Fibroblast of skin of left biceps (primary cell): ENCODE measurements at places on chromosomes 2 and 18.

GRCh38 chr2:17506736-17507616 lies 11.3 kb downstream of the RAD51AP2 start:
- no peak for DNase-seq

GRCh38 chr2:206225435-206226232 lies 48.8 kb upstream of the ZDBF2 start:
- DNase-seq = no peak

DNA sequence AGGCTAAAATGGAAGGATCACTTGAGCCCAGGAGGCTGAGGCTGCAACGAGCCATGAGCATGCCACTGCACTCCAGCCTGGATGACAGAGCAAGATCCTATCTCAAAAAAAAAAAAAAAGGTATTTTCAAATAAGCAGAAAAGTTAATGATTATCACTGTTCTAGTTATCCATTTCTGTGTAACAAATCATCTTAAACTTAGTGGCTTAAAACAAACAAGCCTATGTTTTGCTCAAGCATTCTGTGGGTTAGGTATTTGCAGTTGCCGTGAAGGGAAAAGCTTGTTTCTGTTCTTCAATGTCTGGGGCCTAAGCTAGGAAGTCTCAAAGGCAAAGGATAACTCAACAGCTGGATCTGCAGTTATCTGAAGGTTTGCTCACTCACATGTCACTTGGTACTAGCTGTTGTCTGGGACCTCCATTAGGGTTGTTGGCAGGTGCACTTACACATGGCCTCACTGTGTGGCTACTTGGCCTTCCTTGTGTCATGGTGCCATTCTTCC lies 14.1 kb downstream of the MFF start:
- DNase-seq = no peak

GRCh38 chr2:225465827-225466226 lies 66.3 kb downstream of the NYAP2 start:
- no peak for DNase-seq

DNA sequence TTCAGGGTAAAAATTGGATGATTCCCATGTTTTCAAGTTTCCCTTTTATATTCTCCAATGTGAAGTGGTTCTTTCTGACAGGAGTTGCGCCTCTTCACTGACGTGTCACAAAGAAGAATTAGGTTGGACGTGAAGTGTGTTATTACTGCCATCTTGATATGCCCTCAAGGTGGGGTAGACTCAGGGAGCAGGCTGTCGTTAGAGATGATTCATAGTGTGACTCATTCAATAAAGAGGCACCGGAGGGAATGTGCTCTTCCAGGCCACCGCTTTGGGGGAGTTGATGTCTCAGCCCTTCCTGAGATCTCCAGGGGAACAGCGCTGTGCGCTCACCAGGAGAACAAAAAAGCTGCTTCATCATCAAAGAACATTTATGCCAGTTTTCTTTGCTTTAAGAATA lies 3.6 kb upstream of the DGKD start:
- peak; percentile 40 for DNase-seq

- no peak for DNase-seq
Measured at GRCh38 chr2:207182911-207183310, 17.2 kb upstream of the KLF7 start.

GRCh38 chr2:214529021-214529420 lies 118.2 kb downstream of the VWC2L start:
- no peak for DNase-seq

DNA sequence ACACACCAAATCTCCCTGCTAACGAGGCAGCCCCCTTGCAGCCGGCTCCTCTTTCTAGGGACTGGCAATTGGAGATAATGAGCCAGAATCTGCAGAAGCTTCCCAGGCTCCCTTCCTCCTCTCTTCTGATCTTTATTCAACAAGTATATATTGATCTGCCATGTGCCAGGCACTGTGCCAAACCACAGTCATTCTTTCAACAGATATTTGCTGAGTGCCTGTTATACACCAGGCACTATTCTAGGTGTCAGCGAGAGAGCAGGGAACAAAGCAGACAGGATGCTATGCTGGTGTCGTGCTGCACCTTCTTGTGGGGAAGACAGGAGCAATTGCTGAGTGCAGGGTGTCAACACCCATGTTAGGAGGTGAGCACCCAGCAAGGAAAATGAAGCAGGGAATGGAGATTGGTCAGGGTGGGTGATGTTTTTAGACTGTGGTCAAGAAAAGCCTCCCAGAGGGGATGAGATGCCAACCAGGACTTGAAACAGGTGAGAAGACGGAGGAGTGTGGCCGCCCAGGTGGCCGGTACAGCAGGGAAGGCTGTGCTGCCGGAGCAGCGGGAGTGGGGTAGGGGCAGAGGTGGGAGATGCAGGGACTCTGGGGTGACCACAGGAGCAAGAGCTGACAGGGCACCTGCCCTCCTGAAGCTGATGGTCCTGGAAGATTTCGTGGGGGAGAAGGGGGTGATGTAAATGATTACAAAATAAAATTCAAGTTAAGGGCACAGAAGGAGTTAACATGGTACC lies 307.6 kb upstream of the RAB12 start:
- no peak for DNase-seq

DNA sequence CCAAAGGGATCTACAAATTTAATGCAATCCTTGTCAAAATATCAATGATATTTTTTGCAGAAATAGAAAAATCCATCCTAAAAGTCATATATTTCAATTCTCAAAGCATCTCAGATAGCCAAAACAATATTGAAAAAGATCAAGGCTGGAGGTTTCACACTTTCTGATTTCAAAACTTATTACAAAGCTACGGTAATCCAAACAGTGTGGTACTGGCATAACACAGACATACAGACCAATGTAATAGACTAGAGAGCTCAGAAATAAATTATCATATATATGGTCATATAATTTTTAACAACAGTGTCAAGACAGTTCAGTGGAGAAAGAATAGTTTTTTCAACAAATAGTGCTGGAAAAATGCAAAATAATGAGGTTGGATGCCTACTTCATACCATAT lies 40.3 kb upstream of the PROKR1 start:
- DNase-seq = no peak

- no peak for DNase-seq
Measured at GRCh38 chr18:76817888-76818611, 4.3 kb upstream of the ZNF236 start.

DNA sequence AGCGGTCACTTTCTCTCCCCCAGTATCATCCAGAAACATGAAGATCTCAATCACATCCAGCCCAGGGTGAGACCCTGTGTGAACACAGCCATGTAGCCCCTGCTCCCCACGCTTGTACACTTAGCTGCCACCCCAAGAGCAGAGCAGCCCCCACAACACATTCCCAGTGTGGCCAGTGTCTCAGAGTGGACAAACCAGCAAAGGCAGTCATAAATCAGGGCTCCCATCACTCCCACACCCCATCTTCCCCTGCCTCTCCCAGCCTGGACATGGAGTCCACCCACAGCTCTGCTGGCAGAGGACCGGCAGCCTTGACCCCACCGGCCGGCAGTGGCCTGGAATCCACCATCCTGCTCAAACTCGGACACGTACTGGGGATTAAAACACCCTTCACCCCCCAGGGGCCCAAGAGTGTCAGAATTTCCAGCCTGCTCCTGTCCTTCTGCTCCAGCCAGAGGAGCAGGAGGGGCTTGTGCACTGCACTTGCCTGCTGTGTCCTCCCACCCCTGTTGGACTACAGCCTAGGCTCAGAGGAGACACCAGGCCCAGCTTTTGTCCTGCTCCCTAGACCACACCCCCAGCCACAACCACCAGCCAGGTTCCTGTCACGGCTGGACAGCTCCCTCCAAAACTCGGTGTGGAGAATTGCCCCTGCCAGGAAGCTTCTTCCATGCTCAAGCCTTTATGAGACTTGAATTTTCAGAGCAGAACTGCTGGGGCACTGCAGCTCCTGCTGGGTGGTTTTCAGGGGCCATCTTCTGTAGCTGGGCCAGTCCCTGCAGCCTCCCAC lies 206.1 kb downstream of the SMAD2 start:
- DNase-seq = no peak

DNA sequence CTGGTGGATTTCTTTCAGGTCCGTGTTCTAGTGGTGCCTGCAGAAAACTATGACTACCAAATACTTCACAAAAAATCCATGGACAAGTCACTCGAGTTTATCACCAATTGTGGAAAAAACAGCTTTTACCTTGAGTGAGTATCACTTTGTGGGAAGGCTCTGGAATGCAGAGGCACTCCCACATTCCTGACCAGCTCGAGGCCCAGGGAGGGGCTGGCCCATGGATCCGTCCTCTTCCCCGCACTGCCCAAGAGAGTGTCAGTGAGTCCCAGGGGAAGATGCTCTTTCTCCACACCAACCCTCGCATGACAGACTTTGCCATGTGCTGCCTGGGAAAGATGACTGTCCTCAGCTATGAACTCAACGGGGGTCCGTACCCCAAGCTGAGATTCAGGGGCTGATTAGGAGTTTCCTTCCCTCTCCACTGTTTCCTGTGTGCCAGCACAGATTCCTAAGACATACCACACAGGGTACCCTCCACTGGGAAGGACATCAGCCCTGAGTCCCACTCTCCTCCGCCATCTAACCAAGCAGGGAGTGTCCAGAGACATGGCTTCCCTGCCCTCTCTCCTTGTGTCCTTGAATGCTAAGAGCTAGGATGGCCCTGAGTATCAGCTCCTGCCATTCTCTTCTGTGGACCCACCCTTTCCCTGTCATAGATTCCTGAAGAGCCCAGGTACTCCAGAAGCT lies 155.9 kb downstream of the LAMA3 start:
- DNase-seq = no peak

DNA sequence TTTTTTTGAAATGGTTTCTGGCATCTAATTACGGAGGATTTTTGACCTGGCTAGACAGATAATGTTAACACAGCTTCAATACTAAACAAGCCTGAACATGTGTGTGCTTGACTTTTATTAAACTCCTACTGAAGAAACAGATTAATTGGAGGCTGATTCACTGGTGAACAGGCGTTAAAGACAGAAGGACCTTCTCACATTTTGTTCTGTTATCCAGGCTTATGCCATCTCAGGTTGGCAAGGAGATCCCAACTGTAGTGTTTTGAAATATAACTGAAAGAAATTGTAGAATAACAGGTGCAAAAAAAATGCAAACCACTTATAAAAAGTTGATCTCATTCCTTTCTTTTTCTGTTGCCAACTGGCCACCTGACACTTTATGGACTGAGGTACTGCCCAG lies 269.6 kb downstream of the ARHGAP15 start:
- DNase-seq = no peak

- peak; percentile 47 for DNase-seq
Measured at GRCh38 chr2:152336854-152337510, 2.0 kb downstream of the FMNL2 start.

- DNase-seq = no peak
Measured at GRCh38 chr2:236318401-236318800, 54.2 kb upstream of the ASB18 start.

GRCh38 chr18:25780105-25780504 lies 310.3 kb downstream of the SS18 start:
- no peak for DNase-seq

- DNase-seq = no peak
Measured at GRCh38 chr2:152425765-152426727, 91.1 kb downstream of the FMNL2 start.

- no peak for DNase-seq
Measured at GRCh38 chr2:213022987-213023386, 128.4 kb downstream of the IKZF2 start.

GRCh38 chr2:86337244-86337835 lies at the start of gene REEP1:
REEP1 (minus strand) TSS chr2:86337626; CDS start chr2:86337510, 116 bp downstream.
- no peak for DNase-seq

DNA sequence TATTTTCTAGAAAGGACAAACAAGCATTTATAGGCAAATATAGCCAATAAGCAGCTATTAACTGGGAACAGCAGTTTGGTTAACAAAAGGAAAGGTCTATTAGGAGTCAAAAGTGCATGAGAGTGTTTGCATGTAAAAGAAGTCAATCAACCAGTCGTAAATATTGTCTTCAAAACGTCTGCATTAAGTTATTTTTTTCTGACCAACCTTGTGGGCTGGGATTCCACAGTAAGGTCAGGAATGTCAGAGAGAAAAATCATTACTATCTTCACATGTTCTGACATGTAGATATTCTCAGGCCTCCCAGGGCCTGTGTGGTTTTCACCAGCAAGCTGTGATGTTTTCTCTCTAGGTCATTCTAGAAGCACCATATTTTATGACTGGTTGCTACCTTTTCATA lies 922.5 kb downstream of the SUCLG1 start:
- peak; percentile 29 for DNase-seq

GRCh38 chr2:197838579-197838978 lies 34.2 kb downstream of the PLCL1 start:
- DNase-seq = no peak

GRCh38 chr2:162915858-162916257 lies 77.3 kb upstream of the KCNH7 start:
- no peak for DNase-seq

- peak; percentile 39 for DNase-seq
Measured at GRCh38 chr2:54728669-54729120, 5.2 kb downstream of the EML6 start.

GRCh38 chr2:183034806-183035205 lies 3.5 kb downstream of the NCKAP1 start:
- DNase-seq = peak; percentile 31

- DNase-seq = no peak
Measured at GRCh38 chr2:148201075-148202004, 180.4 kb downstream of the MBD5 start.

- DNase-seq = no peak
Measured at GRCh38 chr2:237637429-237638135, 10.2 kb downstream of the LRRFIP1 start.

- no peak for DNase-seq
Measured at GRCh38 chr2:233850745-233851144, 3.6 kb downstream of the HJURP start.

- no peak for DNase-seq
Measured at GRCh38 chr2:223328578-223328977, 273.6 kb downstream of the SCG2 start.

DNA sequence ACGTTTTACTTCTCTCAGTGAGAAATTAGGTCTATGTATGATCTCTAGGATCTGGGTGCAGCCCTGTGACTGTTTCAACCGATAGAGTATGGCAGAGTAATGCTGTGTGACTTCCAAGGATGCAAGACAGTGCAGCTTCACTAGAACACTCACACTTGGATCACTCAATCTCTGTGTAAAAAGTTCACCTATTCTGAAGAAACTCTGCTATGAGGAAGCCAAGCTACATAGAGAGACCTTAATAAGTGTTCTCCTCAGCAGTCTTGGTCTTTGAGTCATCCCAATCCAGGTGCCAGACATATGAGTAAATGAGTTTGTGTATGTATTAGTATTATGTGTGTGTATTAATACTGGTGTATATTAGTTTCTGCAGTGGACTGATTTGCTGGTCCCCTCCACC lies 335.0 kb downstream of the NR4A2 start:
- no peak for DNase-seq

DNA sequence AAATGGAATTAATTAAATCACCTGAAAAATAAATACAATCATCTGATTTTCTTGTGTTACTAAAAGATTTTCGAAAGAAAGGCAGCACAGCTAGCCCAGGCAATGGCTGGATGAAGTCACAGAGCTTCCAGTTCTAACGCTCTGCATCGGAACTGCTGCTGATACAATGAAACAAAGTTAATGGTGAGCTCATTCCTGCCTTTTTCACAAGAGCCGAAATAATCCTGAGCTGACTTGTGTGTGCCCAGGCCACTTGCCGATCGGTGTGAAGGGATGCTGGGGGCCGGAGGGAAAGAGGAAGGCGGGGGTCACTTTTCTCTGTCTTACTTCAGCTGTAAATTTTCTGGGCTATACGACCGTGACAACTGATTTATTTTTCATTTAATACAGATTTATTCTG lies 149.5 kb downstream of the INO80D start:
- DNase-seq = no peak

- no peak for DNase-seq
Measured at GRCh38 chr2:232977438-232977971, 35.6 kb downstream of the NGEF start.
